ENCODE measurements at places on chromosomes 16 and 17.
A peak's percentile ranks its signal among the peaks of the same experiment; 100 is the strongest.

DNA sequence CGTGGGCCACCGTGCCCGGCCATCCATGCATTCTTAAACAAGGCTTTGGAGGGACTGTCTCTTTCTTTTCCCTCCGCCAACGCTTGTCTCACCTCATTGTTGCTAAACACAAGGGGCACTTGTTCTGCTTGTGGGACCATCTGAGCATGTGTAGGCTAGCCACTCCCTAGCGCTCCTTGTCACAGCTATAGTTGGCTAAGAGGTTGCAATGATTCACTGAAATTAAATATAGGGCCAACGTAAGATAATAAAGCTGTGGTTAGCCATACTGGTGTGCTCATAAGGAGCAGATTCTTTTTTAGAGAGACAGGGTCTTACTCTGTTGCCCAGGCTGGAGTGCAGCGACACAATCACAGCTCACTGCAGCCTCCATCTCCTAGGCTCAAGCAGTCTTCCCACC is 41.2 kb downstream of the KIAA0513 start:
- no peak for DNase-seq

DNA sequence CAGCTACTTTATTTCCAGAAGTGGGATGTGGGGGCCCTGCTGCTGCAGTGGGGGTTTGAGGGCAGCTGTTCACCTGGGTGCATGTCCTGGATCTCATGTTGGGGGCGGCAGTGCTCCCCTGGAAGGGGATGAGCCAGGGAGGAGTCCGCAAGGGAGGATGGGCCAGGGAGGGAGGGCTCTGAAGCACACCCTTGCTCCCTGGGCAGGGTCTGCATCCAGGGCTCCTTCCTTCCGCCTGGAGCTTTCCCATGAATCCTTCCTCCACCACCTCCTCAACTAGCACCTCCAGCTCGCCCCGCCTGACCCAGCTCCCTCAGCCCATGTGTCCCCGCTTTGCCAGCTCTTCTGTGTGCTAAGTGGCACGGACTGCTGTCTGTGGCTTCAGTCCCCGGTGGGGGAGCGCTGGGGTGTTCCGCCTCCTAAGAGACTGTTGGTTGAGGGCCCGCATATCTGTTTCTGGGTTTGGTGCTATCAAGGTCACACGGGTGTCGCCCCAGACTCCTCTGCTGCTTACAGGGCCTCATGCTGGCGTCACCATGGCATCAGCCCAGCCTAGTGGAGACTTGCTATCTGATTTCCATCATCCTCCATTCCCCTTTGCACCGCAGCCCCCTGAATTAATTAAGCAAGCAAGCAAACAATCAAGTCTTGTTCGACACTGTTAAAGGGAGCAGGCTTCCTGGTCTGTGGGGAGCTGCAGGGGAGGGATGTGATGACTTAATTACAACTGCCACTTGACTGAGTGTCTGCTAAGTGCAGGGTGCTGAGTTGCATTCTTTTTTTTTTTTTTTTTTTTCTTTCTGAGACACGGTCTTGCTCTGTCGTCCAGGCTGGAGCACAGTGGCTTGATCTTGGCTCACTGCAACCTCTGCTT is 71.8 kb downstream of the PRKCA start:
- DNase-seq, result peak; percentile 61

DNA sequence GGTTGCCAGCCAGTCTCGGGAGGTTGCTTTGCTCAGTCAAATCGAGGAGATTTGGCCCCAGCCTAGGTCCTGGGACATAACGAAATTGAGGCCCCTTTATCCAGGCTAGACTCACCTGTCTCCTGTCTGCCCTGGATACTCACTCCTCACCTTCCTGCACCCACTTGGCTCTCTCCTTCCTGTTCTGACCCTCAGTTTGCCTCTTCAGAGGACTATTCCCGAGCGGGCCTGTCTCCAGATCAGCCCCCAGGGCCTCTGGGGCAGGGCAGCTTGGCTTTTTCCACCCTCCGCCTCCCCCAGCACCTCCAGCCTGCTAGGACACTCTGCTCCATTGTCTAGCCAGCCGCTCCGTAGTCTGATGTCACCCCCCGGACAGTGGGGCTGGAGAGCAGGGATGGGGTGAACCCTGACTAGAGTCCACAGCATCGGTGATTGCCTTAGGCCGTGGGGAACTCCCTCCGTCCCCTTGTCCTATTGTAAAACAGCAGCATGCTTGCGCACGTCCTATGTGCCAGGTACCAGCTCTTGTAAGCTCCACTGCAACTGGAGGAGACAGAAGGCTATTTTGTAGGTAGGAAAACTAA is 8.8 kb downstream of the WFIKKN2 start:
- no peak for DNase-seq

DNA sequence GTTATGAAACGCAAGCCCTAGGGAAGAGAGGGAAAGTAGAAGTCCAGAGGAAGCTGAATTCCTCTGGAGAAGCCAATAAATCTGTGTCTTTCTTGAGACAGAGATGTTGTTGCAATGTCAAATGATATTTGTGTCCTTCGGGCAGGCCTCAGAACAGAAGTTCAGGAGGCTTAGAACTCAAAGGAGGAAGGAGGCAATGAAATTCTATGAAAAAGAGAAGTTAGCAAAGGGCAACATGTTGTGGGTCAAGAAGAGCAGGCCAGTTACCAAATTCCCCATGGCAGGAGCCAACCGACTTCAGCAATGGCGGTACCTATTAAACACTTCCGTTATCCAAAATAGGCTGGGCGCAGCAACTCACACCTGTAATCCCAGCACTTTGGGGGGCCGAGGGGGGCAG is 109.0 kb upstream of the DHX40 start:
- DNase-seq, result no peak

DNA sequence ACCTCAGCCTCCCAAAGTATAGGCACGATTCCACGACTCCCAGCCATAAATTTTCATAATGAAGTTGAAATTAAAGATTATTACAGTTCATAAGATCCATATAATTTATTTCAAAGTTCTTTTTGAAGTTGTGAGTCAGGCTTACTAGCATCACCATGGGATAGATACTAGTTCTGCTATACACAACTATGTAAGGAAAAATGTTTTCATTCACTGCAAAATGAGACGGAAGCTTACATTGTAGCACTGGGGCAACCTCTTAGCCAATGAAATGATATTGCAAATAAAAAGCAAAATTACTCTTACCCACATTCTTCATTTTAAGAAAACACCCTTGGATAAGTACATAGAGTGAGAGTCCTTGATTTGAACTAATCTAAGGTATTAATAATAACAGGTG is 18.8 kb upstream of the MARCHF10 start:
- DNase-seq, result no peak

DNA sequence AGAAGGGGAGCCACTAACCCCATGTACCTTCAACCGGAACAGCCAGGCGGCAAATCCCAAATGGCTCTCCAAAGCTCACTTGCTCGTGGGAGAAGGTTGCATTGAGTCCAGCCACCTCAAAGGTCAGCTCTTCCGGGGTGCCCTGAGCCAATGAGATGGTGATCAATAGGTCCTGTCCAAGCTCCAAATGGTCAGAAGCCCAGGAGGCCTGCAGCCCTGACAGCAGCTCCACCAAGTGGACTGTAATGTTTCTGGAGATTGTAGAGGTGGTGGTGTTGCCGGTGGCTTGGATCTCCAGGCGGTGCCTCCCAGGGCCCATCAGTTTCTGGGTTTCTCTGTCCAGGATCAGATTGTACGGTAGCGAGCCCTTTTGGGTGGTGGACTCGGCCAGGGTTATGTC is 39.9 kb upstream of the BCO1 start:
- DNase-seq, result no peak

Data from immature natural killer cell (primary cell).